ENCODE measurements at places on chromosomes 6 and 20.

DNA sequence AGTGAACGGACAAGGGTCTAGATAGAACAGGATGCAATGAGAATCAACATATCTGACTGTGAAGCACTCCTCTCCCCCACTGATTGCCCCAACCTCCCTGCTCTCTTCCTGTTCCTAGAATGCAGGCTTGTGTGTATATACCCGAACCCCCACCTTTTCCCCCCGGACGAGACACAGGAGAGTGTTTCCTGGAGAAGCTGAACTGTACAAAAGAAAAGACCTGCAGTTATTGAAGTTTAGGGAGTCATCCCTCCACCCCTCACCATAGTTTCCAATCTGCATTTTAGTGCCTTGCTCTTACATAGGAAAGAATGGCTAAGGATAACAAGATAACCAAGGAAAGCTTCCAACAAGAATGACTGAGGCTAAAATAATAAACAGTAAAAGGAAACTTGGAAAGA lies 55.5 kb upstream of the PDE10A start:
- no peak for DNase-seq

DNA sequence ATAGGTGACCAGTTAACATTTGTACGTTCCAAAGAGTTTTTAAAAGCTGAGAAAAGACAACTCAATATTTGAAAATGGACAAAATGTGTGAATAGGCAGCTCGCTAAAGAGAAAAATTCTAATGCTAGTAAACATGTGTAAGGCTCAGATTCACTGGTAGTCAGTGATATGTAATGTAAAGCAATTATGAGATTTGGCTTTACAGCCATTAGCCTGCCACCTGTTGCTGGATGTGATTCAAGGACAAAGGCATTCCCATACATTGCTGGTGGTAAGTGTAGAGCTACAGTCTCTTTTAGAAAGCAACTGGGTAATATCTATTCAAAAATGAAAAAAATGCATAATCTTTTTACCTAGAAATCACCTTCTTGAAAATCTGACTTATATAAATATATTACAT lies 114.3 kb downstream of the COL19A1 start:
- no peak for DNase-seq

DNA sequence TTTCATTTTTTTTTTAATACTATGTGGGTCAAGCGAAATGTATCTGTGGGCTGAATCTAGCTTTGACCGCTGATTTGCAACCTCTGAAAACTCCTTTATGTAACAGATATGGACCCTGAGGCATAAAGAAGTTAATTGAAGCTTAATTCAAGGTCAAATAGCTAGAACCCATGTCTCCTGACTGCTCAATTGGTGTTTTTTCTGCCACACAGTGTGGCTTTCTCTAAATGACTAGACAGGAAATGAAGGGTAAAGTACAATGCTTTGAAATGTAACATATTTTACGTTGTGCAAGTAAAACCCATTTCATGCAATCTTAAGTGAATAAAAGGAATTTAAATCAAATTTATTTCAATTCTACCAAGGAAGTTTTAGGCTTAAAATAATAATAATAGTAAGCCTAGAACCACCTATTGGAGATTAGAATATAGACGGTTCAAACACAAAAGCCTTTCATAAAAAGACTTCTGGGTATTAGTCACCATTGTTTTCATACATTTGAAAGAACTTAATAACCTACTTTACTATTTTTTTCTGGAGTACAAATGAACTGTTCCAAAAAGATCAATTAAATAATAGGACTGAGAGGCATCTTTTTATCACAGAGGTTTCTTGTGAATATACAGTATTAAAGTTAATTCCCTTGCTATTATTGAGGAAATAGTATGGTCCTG lies 279.8 kb downstream of the EPHA7 start:
- no peak for DNase-seq

DNA sequence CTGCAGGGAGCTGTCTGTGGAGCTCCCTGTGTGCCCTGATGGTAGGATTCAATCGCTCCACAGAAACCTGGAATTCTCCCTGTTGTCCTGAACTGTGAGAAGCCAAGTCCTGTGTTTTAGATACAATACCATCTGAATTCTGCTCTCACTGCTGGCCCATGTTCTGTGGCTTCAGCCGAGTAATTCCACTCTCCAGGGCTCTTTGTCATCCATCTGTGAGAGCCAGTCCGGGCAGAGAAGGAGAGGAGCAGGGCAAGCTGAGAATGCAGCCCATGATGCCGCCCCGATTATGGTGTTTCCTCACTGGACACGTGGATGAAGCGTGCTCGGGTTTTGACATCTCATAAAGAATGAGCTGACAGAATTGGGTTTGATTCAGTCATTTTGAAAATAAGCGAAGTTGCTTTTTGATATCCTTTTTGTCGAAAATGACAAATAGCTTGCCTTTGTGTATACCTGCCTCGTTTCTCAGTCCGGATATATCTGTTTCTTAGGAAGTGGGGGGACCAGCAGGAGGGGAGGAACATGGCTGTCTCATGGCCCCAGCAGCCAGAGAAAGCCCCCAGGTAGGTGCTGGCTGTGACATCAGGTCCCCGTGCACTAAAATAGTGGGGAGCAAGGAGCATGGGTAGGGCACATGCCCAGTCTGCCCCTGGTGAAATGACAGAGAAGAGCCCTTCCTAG lies 8.2 kb upstream of the CD93 start:
- DNase-seq = no peak

GRCh38 chr20:57335392-57335791 lies 5.8 kb downstream of the SPO11 start:
- DNase-seq = no peak

GRCh38 chr20:1375515-1375914 lies 17.3 kb downstream of the FKBP1A start:
- no peak for DNase-seq
